Left forelimb (tissue), 1 donor: ENCODE measurements at places on chromosomes 11 and 22.

DNA sequence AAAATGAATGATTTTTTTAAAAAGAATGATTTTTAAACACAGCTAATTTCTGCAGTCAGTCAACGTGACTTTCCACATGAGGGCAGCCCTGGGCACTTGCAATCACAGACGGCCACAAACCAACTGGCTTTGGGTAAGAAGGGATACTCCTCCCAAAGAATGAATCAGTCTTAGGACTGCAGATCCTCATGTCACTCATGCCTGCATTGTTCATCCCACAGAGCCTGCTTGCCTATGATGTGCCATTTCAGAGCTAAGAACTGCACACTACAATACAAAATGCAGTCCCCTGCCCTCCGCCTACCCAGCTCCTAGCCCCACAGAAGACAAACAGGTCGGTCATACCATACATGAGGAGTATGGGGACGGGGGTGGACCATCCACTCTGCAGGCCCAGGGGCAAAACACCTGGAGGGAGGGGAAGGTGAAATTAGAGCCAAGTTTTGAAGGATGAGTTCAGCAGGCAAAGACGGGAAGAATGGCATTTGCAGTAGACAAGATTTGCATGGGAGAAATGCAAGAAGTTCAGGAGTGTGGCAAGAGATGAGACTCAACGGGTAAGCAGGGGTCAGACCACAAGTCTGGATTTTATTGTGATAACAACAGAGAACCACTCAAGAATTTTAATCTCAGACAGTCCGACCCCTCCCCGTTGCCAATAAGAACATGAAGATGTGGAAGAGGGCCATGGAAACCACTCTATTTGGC lies 24.7 kb downstream of the PACSIN2 start:
- no peak for DNase-seq

DNA sequence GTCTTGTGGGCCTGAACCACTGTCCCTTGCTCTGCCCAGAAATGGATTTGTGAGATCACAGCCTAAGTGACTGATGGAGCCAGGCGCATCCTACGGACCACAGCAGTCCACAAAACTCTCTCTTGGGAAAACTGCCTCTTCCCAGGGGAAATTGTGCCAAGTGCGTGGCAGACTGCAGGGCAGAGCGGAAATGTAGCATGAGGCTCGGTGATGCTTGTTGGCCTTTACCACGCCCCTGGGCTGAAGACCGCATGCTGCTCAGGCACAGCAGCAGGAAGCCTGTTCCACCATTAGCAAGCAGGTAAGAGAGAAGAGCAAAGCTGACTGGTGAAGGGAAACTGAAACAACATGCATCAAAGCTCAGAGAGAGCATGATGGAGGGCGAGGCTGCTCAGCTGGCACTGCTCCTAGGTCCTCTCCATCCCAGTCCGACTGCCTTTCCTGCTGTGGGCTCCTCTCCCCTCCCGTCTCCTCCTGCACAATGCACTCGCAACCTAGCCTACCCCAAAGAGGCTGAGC lies 26.5 kb upstream of the SCARF2 start:
- no peak for DNase-seq

DNA sequence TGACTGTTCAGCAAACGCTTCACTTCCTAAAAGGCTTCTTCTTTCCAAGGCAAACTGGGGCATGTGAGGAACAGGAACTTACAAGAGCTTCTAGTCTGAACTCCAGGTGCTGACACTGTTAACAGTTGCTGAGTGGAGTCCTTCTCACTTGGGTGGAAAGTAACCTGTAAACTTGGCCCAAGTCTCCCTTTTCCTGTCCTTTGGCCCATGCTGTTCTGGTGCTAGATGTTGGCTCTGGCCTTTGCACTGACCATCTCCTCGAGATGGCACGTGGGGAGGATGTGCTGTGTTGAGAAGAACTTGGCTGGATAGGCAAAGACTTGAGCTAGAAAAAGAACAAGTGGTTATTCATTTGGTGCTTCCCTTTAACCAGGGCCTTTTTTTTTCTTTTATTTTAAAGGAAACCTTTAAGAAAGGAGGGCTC lies 53.6 kb downstream of the PTPRJ start:
- DNase-seq = no peak

GRCh38 chr11:103436131-103436770 lies 327.0 kb downstream of the DYNC2H1 start:
- DNase-seq = no peak

DNA sequence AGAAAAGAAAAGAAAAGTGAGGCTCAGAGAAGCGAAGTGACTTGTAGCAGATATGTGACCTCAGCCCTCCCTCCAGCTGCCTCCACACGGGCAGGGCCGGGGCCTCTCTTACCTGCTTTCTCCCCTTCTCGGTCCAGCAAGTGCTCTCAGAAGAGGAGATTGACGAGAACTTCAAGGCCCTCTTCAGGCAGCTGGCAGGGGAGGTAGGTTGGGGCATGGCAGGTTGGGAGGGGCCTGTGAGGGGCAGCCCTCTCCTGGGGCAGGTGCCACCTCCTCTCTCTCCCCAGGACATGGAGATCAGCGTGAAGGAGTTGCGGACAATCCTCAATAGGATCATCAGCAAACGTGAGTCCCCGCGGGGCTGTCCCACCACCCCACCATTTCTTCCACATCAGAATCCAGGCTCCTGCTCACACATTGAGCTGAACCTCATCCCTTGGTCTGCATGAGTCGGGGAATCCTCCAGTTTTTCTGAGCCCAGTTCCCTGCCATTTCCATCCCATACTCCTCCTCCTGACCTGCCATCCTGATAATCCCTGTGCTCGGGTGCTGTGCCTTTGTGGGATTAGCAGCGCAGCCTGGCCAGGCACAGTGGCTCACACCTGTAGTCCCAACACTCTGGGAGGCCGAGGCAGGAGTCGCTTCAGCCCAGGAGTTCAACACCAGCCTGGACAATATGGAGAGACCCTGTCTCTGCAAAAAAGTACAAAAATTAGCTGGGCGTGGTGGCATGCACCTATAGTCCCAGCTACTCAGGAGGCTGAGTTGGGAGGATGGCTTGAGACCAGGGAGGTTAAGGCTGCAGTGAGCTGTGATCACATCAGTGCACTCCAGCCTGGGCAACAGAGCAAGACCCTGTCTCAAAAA lies 26.4 kb downstream of the CAPN1 start:
- no peak for DNase-seq

DNA sequence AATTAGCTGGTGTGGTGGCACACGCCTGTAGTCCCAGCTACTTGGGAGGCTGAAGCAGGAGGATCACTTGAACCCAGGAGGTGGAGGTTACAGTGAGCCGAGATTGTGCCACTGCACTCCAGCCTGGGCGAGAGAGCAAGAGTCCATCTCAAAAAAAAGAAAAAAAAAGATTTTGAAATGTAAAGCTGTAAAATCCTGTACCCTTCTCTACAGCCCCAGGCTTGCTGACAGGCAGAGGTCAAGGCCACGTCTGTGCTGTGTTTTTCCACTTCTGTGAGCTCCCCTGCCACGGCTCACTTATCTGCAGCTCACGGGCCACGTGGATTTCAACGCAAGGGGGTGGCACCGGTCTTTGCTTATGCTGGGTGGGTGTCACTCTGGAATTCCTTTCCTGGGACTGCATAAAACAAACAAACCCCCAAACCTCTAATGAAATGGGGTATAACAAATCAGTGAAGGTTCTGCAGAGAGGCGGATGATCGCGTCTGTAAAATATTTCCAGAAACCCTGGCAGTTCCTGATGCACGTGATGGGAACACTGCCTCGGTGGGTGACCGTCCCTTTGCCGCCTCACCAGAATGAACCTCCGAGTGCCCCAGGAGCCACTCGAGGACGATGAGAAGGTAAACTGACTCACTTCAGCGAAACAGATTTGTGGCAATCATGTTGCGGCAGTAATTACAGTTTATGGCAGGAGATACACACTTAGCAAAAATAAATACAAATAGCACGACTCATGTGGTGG lies 44.0 kb upstream of the ATXN10 start:
- no peak for DNase-seq

DNA sequence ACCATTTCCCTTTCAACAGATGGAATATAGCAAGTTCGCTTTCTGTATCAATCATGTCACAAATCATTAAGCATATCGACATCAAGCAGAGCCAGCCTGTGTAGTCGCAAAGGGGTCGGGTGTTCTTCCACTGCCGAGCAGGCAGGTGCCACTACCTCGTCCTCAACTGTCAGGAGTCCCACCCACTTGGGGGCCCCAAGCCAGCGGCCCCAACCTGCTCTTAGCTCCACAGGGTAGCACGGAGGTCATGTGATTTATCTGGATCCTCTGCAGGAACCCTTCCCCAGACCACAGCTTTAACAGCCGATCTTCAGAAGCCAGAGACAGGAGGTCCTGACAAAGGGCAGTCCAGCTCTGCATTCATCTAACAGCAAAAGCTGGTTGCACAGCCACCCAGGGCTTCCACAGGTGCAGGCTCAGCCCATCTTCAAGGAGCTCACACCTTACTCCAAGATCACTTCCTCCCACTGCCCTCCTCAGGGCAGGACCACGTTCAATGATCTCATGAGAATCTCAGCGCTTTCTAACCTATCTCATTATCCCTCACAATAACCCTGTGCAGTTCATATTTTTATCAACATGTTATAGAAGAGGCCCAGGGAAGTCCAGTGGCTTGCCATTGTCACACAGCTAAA lies 110.2 kb downstream of the TRIM29 start:
- DNase-seq = no peak

DNA sequence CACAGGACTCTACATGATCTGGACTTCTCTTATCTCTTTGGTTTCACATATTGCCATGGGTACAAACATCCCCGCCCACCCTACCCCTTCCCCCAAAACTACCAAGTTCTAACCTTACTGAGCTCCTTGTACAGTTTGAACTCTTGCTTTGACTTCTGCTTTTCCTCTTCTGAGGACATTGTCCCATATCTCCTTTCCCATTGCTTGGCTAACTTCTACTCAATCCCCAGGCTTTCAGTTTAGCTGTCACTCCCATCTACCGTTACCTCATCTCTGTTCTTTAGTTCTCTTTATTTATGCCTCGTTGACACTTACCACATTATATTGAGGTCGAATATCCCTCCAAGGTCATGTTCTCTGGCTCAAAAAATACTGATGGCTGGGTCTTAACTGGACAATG lies 393.5 kb upstream of the CADM1 start:
- DNase-seq = no peak

DNA sequence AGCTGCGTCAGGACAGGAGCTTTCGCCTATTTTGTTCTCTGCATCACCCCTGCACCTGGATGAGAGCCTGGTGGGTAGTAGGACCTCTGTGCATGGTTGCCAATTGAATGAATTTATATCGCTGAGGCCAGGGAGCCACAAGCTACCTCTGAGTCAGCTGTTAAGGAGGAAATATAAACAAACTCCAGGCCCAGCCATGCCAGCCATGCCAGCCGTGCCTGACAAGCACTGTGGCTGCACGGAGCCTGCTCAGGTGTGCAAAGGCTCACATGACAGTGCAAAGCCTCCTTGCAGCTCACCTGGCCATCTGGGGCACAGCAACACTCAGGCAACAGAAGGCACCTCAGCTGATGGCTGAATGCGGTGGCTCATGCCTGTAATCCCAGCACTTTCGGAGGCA lies 33.7 kb upstream of the LINC01488 start:
- DNase-seq = no peak

DNA sequence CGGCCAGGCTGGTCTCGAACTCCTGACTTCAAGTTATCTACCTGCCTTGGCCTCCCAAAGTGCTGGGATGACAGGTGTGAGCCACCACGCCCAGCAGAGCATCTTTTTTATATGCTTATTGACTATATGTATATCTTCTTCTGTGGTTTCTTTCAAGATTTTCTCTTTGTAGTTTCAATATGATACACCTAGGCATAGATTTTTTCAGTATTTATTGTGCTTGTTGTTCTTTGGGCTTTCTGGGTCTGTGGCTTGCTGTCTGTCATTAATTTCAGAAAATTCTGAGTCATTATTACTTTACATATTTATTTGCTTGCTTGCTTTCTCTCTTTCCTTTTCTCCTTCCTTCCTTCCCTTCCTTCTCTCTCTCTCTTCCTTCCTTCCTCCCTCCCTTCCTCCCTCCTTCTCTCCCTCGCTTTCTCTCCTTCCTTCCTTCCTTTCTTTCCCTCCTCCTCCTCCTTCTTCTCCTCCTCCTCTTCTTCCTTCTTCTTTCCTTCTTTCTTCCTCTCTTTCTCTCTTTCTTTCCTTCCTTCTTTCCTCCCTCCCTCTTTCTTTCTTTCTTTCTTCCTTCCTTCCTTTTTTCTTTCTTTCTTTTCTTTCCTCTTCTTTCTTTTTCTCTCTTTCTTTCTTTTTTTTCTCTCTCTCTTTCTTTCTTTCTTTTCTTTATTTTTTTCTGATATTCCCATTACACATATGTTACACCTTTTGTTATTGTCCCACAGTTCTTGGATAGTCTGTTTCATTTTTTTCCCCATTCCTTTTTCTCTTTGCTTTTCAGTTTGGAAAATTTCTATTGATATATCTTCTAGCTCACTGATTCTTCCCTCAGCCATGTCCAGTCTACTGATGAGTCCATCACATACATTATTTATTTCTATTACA lies 10.9 kb upstream of the DCHS1 start:
- DNase-seq = no peak

GRCh38 chr11:19311308-19312030 lies 70.7 kb upstream of the E2F8 start:
- DNase-seq = no peak

DNA sequence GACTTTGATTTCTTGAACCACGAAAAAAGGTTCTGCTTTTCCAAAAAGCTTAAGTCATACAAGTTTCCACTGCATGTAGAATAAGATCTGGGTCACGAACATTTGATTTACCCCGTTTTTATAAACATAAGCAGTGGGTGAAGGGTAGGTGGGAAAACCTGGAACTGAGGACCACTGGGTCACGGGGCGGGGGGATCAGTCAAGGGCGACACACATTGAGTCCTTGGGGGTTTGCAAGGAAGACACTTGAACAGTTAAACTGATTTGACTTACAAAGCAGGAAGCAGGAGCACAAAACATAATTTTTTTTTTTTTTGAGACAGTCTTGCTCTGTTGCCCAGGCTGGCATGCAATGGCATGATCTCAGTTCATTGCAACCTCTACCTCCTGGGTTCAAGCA lies 10.9 kb downstream of the FADS3 start:
- no peak for DNase-seq
